ENCODE measurements at places on chromosomes 11 and 22.
A peak's percentile ranks its signal among the peaks of the same experiment; 100 is the strongest.

DNA sequence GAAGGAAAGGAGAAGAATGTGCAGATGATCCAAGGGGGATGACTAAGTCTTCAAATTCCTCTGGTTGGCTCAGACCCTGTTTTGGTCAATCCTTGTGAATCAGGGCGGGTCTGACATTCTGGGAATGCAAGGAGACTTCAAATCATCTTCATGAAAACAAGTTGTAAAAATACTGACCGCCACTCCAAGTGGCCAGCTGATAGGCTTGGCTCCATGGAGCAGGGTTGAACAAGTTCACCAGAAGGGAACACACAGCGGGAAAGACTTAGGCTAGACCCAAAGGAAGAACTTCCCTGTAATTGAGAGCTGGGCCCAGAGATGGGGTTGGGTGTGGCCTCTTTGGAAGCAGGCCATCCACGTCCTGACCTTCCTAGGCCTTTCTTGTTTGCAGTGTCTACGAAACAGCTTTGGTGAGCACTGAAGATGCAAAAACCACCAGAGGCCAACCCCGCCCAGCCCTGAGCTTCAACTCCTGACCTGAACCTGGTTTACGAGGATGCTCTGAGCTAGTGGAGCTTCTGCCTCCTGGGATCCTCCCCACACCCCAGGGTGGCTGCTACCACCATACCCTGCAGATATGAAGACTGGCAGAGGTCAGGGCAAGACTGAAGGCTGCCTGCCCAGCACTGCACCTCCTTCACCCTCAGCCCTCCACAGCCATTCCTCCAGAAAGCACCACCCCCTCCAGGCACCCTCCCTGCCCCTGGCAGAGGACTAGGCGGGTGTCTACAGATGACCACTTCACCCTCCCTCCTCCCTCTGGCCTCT is 26.1 kb downstream of the GDPD5 start:
- ATAC-seq, result no peak

GRCh38 chr22:29144786-29145160 is 60.9 kb upstream of the EMID1 start:
- ATAC-seq, result no peak

GRCh38 chr22:50074551-50075530 is 10.4 kb downstream of the MLC1 start:
- no peak for ATAC-seq

DNA sequence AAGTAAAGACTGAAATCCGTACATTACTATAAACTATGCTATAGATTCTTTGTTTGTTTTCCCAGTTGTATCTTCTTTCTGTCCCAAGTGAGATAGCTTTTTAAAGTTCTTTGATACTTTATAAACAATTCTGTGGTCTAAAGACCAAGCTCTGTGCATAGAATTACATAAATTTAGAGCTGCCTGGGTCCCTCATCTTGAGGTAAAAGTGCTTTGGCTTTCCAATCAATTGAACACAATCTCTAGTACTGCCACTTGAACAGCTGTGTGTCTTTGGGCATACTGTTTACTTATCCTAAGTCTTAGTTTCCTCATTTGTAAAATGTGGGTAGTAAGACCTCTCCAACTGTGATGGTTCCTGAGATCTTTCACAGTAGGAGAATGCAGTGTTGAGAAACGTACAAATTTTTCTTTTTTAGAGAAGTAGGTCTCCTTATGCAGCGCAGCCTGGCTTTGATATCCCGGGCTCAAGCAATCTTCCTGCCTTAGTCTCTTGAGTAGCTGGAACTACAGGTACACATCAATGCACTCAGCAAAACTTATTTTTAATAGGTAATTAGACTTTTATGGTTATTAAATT is 2.5 kb upstream of the EED start:
- no peak for ATAC-seq

- no peak for ATAC-seq
These were observed 555.3 kb downstream of the MIAT start for GRCh38 chr22:27212617-27213177.

DNA sequence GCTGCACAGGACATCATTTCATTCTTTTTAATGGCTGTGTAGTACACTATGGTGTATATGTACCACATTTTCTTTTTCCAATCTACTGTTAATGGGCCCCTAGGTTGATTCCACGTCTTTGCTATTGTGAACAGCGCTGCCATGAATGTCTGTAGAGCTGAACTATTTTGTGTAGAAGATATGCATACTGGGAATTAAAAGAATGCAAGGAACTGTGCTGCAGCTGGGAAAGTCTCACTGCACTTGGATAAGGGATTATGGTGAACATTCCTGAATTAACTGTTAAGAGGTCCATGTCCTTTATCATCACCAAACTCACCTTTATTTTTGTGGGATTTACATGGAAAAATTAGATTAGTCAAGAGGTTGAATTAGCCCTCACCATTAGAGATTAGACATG is 224.7 kb downstream of the SNX19 start:
- ATAC-seq, result no peak

GRCh38 chr11:65317025-65317786 is 2.5 kb downstream of the CDC42EP2 start:
- no peak for ATAC-seq

DNA sequence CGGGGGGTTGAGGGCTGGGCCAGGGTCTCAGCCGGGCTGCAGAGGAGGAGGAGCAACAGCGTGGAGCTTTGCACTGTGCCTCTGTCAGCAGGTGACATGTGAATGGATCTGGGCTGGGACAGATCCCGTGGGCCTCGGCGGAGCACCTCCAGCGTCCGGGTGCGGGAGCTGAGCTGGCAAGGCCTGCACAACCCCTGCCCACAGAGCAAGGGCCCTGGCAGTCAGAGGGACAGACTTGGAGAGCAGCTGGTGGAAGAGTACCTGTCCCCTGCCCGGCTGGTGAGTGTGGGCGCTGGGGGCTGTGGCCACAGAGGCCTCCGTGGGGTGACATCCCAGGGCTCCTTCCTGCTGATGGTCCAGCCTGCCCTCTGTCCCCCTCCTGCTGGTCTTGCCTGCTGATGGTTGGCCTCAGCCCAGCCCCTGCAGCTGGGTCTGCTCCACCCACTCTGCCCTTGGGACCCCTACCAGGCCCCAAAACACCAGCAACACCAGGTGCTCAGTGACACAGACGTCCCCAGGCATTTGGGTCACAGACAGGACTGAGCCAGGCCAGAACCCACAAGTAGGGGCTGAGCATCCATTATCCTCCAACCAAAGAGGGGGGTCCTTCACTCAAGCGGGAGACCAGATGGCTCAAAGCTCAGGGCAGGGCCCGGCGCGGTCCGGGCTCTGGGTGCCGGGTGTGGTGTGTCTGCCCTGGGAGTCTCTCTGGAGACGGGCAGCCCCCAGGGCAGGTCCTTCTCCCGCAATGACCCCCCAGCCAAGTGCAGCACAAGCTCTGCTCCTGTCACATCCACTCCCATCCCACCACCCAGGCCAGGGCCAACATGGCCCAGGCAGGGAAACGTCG is 3.5 kb downstream of the LRRC56 start:
- ATAC-seq, result no peak

GRCh38 chr11:98728421-98728820 is 292.3 kb upstream of the CNTN5 start:
- ATAC-seq, result no peak

- no peak for ATAC-seq
These were observed 4.1 kb upstream of the CABP7 start for GRCh38 chr22:29715705-29716104.

DNA sequence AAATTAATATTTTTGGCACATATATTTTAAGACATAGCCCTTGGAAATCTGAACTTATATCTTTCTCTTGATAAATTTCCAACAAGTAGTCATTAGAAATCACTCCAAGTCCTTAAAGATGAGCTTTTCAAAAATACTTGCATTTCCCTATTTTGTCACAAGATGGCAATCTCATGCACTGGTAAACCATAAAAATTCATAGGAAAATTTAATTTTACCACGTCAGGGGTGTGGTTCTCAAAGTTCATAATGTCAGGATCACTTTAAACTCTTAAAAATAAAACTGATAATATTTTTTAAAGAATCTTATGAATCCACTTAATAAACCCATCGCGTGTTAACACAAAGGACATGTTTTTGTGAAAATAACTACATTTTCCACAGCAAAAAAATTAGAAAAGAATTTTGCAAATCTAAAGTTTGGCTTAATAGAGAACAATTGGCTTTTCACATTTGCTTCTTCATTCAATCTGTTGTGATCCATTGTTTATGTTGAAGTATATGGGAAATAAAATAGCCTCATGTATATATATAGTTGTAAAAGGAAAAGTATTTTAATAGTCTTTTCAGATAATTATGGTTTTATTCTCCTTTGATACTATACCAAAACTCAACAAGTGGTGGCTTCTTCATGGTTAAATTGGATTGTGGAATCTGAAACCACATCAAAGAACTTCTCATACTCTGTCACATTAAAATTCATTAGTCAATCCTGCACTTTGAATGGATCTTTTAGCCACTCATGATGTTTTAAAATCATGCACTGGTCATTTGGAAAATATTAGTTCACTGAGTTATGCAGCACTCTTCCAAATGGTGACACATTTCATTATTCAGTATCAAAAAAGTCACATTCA is 169.1 kb downstream of the CADM1 start:
- no peak for ATAC-seq

- no peak for ATAC-seq
These were observed 5.1 kb downstream of the RFPL1 start for GRCh38 chr22:29443452-29443851.

- peak; percentile 46 for ATAC-seq
These were observed 33.8 kb downstream of the CAPN1 start for GRCh38 chr11:65215441-65216076.

GRCh38 chr11:125093502-125093901 is 17.9 kb downstream of the TMEM218 start:
- ATAC-seq, result no peak

DNA sequence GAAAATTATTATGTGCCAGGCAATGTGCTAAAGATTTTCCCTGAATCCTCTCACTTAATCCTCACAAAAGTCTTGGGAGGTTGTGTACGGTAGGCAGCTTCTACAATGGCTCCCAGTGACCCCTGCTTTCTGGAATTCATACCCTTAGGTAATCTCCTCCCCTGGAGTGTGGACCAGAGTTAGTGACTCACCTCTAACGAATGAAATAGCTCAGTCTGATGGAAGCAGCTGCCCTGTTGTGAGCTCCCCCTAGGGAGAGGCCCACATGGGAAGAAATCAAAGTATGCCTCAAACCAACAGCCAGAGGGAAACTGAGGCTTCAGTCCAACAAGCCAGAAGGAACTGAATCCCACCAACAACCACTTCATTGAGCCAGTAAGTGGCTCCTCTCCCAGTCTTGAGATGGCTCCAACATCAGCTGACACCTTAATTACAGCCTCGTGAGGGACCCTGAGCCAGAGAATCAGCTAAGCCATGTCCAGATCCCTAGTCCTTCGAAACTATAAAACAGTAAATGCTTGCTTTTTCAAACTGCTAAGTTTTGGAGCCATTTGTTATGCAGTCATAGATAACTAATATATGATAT is 98.9 kb upstream of the ISX start:
- no peak for ATAC-seq

All from activated CD4-positive, CD25-positive, alpha-beta regulatory T cell treated with anti-CD3 and anti-CD28 coated beads, Interleukin-2, amount 50 U/mL, for 24 hours (primary cell).